ENCODE measurements at places on chromosomes 6 and 20.

- DNase-seq = peak; percentile 26
Measured at GRCh38 chr6:79841577-79842375, 105.6 kb downstream of the ELOVL4 start.

- no peak for DNase-seq
Measured at GRCh38 chr20:34896086-34896621, 19.7 kb downstream of the ACSS2 start.

GRCh38 chr6:85866758-85867401, 224.2 kb upstream of the SYNCRIP start:
- DNase-seq = no peak

GRCh38 chr6:72649032-72649984, 27.4 kb downstream of the KCNQ5 start:
- no peak for DNase-seq

DNA sequence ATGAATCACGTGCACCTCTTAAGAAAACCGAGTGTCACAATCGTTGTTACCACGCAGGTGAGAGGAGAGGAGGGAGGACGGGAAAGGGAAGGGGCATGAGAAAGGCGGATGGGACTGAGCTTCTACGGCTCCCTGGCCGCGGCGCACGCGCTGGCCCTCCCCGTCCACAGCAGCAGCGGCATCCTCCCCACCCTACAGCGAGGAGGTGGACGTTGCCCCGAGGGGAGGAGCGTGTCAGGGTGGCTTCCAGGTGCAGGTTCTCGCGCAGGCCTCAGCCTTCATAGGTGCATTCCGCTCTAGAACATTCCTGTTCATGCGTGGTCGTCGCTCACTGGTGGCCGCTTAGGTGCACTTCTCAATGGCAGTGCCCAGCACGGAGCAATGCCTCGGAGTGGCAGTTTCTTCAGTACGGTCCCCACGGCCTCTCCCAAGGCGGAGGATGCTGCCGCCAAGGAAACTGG, 29.7 kb upstream of the AFDN start:
- no peak for DNase-seq

DNA sequence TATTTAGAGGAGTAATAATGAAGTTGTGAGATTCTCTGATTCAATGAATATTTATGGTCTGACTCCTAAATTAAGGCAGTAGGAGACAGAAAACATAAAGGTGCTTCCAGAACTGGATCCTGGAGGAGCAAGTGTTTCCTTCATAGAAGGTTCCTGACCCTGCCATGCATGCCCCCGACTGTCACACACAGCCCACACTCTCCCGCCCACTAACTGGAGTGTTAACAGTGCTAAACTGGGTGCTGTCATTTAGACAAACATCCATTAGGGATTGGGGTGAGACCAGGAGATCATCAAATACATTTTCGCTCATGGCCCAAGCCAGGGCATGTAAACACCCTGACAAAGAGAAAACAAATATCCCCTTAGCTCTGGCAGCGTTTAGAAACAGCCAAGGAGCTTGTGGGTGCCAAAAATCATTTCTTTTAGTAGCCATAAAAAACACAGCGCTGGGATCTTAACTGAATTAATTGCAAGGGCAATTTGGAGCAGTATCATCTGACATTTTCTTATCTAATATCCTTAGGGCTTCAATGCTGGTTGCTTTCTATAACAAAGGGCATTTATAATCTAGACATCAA, 46.8 kb downstream of the INSM1 start:
- DNase-seq = no peak

DNA sequence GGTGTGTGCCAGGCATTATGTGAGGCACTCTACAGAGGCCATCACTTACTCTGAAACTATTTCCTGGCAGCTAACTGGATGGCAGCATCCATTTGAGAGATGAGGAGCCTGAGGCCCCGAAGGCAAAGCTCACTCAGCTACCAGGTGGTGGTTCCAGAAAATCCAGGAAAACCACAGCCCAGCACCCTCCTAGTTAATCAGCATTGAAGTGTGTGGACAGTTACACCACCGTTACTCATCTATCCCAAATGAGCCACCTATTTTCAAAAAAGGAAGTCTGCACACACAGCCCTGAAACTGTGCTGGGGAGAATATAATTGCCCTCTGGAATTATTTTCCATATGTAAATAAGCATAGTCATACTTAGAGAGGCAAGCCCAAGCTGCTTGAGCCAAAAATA, 67.4 kb downstream of the CNBD2 start:
- no peak for DNase-seq

- no peak for DNase-seq
Measured at GRCh38 chr20:8002056-8002455, 17.5 kb downstream of the TMX4 start.

- DNase-seq = no peak
Measured at GRCh38 chr6:6479785-6480184, 108.7 kb upstream of the LY86 start.

DNA sequence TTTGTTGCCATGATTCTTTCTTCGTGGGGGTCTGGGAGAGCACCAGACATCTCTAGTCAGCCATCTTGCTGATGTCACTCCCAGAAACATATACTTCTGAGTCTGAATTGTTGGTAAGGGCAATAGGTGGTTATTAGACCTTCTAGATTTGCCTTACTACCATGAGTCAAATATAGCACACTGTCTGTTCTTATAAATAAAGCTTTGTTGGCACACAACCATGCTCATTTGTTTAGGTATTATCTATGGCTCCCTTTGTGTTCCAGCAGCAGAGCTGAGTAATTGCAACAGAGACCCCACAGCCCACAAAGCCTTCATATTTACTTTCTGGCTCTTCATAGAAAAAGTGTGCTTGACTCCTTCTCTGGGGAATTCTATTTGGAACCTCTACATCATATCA, 62.9 kb downstream of the CDH26 start:
- no peak for DNase-seq

DNA sequence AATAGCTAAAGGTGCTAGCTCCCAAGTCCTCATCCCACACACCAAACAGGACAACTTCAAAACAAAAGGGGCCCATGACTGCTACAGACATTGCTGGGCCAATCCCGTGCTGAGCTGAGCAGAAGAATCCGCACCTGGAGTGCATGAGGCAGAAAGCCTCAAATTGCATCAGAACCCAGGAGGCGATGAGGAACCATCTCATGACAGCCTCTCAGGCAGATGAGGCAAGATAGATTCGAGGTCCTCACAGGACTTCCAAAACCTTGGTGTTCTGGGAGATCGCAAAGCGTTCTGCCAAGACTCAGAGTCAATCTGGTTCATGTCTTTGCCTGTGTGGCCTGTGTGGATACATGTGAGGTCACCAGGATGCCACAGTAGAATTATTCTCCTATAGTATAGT, 32.8 kb upstream of the SSTR4 start:
- DNase-seq = no peak

- no peak for DNase-seq
Measured at GRCh38 chr6:147624946-147625515, 116.5 kb downstream of the SAMD5 start.

GRCh38 chr6:62971976-62972658, 239.2 kb upstream of the FKBP1C start:
- no peak for DNase-seq

GRCh38 chr6:56605435-56605834, 37.3 kb downstream of the DST start:
- no peak for DNase-seq

DNA sequence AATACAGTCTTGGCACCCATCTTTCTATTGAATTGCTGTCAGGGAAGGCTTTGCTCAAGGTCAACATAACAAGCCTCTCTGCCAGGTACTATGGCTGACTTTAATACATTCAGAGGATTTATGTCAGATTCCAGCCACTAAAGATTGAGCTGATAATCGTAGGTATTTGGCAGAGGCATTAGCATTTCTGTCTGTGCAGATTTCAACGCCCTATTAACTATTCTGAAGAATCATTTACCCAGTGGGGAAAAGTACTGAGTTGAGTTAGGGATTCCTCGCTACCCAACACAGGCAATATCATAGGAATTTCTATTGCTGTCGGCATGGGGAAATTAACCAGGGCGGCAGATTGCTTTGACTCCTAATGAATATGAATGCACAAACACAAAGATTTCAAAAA, 233.7 kb upstream of the SPTLC3 start:
- no peak for DNase-seq

DNA sequence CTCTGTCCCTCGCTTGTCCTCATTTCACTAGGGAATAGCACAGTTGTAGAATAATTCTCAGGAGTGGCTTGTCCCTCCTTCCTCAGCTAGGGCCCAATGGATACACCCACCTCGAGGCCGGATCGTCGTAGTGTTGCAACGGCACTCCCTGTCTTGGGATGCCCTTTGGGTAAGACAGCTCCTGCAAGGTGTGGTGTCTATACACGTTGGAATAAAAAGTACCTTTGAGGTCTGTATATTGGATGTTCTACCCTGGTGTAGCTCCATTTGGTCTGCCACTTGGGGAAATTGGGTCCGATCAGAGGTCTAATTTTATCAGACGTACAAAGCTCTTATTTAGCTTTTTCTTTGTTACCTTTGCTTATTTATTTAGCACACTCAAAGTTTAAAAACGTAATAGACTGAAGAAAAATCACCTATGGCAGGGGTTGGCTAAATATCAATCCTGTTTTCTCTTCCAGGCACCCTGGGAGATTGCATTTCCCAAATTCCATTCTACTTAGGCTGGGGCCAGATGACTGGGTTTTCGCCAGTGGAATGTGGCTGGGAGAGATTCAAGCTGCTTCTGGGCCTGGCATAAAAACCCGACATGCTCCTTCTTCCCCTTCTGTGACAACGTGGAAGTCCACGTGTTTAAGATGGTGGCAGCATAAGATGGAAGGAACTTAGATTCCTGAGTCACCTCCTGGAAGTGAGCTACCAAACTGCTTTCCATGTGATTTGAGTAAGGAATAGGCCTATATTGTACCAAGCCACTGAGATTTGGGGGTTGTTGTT, 82.3 kb upstream of the CD83 start:
- DNase-seq = no peak

DNA sequence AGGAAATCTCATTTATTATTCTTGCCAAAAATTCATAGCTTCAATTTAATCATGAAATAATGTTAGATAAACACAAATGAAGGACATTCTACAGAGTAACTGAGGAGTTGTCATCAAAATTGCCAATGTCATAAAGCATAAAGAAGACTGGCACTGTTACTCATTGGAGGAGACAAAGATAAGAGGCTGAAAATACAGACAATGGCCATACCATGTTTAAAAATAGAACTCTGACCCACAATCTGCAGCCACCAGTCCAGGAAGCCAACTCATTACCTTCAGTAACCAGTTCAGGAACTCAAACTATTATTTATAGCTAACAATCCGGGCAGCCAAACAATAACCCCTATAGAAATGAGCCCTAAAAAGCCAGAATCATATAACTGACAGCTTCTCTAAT, 795.6 kb downstream of the TENT5A start:
- no peak for DNase-seq

GRCh38 chr6:134080171-134080795, 27.9 kb upstream of the SLC2A12 start:
- DNase-seq = no peak

GRCh38 chr6:85049282-85049681, 284.9 kb upstream of the TBX18 start:
- no peak for DNase-seq

GRCh38 chr6:170369403-170369802, 62.8 kb downstream of the FAM120B start:
- no peak for DNase-seq

- no peak for DNase-seq
Measured at GRCh38 chr6:109460161-109460829, 4.7 kb upstream of the MICAL1 start.

DNA sequence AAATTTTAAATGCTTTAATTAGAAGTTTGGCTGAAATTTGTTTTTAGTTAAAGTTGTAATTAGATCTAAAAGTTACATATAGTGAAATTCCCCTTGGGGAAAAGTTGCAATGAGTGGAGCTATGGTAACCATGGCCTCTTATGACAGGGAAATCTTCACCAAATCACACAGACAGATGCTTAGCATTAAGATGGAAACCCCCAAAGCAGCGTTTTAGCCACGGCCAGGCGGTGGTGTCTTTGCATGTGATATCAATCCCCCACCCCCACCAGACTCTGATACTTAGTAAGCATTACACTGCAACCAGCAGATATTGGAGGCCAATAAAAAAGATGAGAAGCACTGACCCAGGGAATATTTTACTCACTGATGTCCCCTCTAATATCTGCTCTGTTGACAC, 75.7 kb downstream of the REPS1 start:
- no peak for DNase-seq

GRCh38 chr20:38113401-38114325, 51.4 kb downstream of the TGM2 start:
- no peak for DNase-seq

GRCh38 chr6:117906958-117907600, at the start of gene SLC35F1:
SLC35F1 (plus strand) TSS chr6:117907264.
- DNase-seq = peak; percentile 66

DNA sequence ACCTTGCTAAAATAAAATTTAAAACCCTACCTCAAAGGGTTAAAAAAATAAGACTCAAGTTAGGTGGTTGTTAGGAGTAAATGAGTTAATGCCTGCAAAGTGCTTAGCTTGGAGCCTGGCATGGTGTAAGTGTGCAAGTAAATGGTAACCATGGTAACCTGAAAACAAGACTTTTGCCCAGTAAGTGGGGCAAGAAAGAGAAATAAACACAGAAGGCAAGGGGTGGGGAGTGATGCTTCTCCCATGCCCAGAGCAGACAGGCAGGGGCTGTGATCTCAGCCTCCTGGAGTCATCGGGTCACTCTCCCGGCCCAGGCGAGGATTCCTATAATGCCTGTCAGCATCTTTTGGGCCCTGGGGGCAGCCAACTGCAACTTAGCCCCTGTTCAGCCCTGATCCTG, 59.2 kb upstream of the SLC32A1 start:
- DNase-seq = no peak

DNA sequence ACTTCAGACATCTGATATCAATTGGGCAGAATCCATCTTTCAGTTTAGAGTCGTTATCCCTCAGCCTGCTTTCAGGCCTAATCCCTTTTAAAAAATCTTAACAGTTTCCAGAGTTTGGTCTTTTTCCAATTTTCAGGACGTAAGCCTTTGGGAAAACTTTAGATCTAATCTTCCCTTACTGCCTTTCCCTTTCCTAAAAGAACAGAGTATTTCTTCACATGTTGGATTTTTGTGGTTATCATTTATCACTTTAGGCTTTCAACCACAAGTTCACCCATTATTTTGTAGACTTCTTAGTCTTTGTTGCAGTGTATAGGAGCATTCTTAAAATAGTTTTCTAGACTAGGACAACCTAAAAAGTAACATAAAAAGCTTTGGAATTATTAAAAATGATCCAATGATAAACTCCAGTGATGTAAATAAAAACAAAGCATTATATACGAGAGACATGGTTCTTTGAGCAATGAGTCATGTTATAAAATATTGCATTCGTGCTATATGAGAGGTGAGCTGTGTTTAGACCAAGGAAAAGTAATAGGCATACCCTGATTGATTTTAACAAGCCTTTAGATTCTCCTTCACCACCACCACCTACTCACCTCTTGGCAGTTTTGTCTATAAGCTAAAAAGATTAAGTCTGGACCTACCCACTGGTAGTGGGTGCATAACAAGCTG, 90.4 kb upstream of the MCHR2 start:
- no peak for DNase-seq
